ENCODE measurements at places on chromosomes 1 and 21.

- no peak for DNase-seq
These were observed 51.9 kb downstream of the ABL2 start for GRCh38 chr1:179177615-179178014.

GRCh38 chr1:206081856-206082255 is 28.9 kb downstream of the RHEX start:
- DNase-seq = no peak

GRCh38 chr1:39609618-39610331 is 29.7 kb downstream of the HEYL start:
- no peak for DNase-seq

DNA sequence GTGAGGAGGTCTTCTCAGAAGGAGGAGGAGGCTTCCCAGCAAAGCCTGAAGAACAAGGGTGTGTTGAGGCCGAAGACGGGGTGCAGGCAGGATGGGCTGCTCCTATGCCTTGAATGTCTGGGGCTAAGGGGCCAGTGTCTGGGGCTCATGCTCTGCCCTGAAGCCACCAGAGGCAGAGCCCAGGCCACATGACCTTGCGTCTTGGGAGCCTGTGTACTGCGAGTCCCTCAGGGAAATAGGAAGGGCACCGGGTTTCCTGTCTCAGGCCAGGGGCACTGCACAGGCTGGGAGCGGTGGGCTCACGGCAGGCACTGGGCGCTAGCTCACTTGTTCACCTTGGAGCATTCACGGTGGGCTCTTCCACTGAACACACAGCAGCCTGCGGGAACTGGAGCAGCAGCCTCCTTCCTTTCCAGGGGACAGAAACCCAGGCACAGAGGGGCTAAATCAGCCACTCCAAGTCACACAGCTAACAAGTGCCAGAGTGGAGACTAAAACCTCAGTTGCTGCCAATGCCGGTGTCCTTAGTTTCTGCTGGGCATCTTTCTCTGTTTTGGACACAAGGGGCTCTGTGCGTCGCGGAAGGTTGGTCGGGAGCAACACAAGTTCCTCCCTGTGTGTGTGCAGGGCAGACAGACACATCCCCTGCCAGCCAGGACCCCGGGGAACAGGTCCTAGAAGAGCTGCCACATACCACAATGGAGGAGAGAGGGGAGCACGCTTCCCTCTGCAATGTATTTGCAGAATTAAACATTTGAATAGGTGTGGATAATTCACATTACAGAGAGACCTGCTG is 104.8 kb upstream of the C1orf174 start:
- no peak for DNase-seq

GRCh38 chr1:201183209-201183608 is 7.4 kb upstream of the IGFN1 start:
- no peak for DNase-seq

GRCh38 chr1:64892576-64893573 is 73.5 kb downstream of the JAK1 start:
- DNase-seq = no peak

GRCh38 chr1:81414488-81415015 is 386.2 kb upstream of the ADGRL2 start:
- no peak for DNase-seq

GRCh38 chr21:33300701-33301631 is 23.8 kb upstream of the IFNAR1 start:
- DNase-seq = no peak
